ENCODE measurements at places on chromosomes 4 and X.

- no peak for DNase-seq
Observed at GRCh38 chr4:5218376-5219069, 167.2 kb downstream of the STK32B start.

DNA sequence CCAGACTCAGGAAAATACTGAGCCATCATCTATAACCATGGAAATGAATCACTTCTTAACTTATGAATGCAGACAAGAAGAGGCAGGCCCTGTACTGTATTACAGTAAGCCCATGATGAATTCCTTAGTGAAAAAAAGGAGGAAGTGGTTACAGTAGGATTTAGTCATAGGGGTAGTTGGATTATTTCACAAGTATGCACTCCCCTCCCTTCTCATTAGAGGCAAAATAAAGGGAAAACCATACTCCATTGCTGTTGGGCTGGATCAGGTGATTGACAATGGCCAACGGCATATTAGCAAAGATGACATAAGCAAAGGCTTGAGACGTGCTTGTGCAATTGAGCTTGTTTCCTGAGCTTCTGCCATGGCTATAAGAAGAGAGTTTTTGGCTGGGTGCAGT is 181.1 kb upstream of the PRPS2 start:
- DNase-seq: no peak

DNA sequence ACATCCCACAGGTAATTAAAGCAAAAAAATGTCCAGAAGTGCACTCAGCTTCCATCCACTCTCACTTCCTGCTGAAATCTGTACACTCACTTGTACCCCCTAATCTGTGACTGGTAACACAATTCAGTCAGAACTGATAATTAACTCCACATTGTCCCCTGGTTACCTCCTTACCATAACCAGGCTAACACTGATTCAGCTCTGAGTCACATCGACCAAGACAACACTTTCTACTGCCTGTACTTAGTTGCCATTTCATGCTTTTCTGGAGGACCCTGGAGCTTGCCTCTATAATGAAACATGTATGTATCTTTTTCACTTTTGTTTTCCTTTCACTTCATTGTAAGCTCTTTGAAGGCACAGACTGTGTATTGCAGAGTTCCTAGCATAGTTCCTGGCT is 130.9 kb upstream of the GABRG1 start:
- DNase-seq: no peak

GRCh38 chr4:172709376-172709775 is 459.2 kb upstream of the GALNT7 start:
- DNase-seq: peak; percentile 53

DNA sequence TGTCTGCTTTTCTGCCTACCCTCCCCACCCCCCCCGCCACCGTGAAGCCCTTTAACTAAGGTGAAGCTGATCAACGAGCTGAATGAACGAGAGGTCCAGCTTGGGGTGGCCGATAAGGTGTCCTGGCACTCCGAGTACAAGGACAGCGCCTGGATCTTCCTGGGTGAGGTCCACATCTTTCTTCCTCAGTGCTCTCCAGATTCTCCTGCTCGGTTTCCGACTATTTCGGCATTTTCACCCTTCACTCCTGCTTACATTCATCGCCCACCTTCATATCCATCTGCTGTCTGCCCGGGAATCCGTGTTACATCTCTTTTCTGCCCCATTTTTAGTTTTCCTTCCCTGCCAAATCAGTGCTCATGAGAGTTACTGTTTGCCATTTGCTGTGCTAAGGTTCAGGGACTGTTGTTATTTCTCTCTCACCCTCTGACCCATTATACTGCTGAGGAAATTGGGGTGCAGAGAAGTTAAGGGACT is 459 bp downstream of the RBMX2 start:
- DNase-seq: no peak

GRCh38 chr4:6230502-6230785 is 30.1 kb upstream of the JAKMIP1 start:
- DNase-seq: no peak

GRCh38 chr4:183830438-183830985 is 74.6 kb upstream of the STOX2 start:
- no peak for DNase-seq

GRCh38 chrX:97168646-97169045 is 284.9 kb downstream of the RPA4 start:
- no peak for DNase-seq

DNA sequence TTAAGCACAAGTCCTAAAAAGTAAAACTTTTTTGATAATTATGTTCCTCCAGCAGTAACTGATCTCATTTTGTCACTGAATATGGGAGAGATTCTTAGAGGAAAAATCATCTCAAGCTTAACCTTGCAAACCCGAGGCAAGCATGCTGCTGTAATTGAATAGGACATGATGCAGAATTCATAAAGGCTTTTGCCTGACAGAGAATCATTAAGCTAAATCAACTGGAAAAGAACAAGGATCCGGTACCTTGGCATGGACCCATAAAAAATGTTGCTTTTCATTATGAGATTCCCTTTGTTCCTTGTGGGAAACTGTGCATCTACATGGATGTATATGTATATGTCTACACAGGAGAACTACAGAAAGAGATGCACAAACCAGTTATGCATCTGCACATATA is 149.1 kb downstream of the PAPSS1 start:
- no peak for DNase-seq

DNA sequence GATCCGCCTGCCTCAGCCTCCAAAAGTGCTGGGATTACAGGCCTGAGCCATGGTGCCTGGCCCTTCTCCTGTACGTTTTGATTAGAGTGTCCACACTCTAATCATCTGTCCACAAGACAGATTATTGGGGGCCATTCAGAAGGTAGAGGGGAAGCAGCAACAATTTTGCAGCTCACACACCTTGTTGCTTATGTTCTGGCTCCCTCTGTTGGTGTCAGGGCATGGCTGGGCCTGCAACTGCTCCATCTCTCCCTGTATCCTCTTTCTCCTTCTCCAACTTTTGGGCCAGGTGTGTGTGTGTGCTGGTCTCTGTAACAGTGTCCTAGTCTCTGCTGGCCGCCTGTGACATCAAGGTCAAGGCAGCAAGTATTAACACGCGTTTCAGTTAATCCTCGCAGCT is 125.5 kb upstream of the MBNL3 start:
- peak; percentile 16 for DNase-seq

DNA sequence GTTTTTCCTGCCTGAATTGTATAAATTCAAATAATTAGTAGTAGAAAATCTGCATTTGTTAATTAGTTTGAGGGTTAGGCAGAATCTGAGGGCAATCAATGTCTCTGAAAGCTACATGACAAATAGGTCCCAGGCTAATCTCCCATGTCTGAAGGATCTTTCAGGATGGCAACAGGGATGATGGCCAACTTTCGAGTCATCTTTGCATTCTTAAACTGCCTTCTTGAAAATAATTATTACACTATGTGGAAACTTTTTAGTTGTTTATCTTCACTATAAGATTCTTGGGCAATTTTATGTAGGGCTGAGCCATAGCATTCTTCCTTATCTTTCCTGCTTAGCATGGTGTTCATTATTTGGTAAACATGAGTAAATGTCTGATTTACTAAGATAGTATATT is 490.3 kb upstream of the EPHA5 start:
- DNase-seq: no peak

- DNase-seq: no peak
Observed at GRCh38 chr4:99215521-99215920, 3.5 kb downstream of the ADH6 start.

- peak; percentile 15 for DNase-seq
Observed at GRCh38 chr4:76856243-76857073, 41.5 kb downstream of the SOWAHB start.

DNA sequence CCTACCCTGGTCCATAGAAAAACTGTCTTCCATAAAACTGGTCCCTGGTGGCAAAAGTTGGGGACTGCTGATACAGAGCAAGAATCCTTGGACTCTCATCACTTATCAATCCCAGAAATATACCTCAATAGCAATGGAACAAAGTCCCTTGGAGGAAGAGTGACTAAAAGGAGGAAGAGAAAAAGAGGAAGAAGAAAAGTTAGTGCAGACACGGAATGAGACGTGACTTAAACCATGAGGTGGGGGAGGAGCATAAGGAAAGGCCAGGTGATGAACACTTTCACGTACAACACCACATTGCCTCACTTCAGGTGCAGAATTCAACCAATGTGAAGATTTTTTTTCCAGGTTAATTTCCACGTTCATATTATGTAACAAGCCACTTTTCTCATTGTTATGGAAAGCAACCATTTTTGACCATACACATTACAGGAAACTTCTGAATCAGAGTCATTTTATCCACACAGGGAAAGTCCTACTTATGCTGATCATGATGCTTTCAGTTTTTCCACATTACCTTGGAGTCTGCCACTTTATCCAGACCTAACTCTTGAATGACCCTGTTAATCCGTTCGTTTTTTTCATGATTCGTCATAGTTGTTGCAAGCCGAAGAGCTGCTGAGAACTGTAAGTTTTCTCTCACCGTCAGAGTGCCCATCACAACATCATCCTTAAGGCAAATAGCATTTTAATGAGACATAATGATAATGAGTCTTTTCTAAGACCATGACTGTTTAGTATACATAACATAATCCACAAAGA is 27.7 kb downstream of the ABCG2 start:
- DNase-seq: no peak

DNA sequence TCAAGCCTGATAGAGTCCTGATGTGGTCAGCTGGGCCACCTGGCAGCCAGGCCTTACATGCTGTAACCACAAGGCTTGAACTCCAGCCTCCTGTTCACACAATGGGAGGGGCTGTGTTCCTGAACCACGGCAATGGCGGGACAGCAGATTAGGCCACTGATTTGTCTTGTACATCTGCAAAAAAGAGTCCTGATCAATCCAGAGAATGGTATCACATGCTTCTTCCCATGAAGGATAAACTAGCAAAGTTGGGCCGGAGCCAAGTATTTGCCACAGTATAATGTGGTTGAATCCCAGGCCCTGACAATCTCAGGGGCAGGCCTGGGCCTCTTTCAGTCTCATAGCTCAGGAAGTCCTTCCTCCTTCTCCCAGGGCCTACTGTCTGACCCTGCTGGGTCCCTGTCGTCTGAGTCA is 2182.5 kb upstream of the AGA start:
- no peak for DNase-seq

- DNase-seq: no peak
Observed at GRCh38 chr4:168796362-168797106, 213.5 kb downstream of the CBR4 start.

GRCh38 chr4:70059149-70059548 is 8.9 kb downstream of the HTN1 start:
- DNase-seq: no peak

- no peak for DNase-seq
Observed at GRCh38 chr4:165288639-165289422, 38.6 kb upstream of the MSMO1 start.

DNA sequence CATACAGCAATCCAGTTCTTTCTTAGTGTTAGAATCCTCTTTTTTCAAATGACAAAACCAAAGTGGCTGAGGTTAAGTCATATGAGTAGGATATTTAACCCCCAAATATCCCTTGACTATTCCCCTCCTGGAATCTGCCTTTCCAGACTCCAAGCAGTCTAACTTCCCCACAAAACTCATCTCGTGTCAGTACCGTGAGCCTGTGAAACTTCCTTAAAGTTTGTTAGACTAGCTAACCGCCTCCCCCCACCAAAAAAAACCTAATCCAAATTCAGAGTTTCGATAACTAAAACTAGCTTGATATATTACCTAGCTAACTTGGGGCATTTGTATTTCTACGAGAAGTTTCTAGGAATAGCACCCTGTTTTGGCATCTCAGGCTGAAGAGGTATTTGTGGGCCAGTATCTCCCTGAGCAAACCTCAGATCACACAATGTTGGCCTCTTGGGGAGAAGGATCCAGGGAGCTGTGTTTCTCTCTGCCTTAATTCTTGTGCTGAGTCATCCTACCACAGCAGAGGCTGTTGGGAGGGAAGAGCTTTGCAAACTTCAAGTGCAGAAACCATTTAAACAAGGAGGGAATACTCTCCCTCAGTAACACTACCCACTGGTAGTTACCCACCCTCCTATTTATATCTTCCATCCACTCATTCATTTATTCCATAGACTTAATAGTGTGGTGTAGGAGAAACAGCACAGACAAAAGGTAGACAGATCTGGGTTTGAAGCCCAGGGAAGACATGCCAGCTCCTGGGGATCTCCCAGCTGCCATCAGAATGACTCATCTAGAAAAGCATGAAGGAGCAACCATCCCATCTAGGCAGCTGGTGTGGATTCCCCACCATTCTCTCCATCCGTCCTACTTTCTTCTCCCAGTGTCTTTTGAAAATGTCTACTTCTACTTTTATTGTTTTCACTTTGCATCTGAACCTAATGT is 39.3 kb upstream of the TXK start:
- DNase-seq: no peak

GRCh38 chr4:168815379-168816345 is 194.4 kb downstream of the CBR4 start:
- no peak for DNase-seq

GRCh38 chr4:89290727-89291516 is 16.7 kb downstream of the GPRIN3 start:
- no peak for DNase-seq

DNA sequence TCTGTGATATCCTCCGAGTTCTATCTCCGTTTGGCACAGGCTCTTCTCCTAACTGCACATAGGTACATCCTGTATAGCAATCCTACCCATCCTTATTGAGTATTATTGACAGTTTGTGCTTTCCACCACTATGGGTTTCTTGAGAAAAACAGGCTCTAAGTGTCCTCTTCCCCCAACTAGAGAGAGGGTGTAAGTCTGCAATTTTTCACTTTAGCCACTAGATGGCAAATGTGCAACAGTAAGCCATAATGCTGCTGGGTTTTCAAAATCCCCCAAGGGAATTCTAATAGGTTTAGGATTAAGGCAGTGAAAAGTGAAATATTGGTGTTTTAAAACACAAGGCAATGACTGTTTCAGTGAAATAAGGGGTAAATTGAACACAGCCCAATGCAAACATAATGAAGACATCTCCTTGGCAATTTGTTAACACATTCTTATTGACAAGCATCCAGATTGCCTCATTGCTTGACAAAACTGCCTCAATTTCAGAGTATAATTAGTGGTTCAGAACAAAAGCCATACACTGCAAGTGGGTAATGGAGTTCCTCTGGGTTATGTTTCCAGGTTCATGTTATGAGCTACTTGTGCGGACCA is 239.0 kb upstream of the HTR2C start:
- peak; percentile 47 for DNase-seq

DNA sequence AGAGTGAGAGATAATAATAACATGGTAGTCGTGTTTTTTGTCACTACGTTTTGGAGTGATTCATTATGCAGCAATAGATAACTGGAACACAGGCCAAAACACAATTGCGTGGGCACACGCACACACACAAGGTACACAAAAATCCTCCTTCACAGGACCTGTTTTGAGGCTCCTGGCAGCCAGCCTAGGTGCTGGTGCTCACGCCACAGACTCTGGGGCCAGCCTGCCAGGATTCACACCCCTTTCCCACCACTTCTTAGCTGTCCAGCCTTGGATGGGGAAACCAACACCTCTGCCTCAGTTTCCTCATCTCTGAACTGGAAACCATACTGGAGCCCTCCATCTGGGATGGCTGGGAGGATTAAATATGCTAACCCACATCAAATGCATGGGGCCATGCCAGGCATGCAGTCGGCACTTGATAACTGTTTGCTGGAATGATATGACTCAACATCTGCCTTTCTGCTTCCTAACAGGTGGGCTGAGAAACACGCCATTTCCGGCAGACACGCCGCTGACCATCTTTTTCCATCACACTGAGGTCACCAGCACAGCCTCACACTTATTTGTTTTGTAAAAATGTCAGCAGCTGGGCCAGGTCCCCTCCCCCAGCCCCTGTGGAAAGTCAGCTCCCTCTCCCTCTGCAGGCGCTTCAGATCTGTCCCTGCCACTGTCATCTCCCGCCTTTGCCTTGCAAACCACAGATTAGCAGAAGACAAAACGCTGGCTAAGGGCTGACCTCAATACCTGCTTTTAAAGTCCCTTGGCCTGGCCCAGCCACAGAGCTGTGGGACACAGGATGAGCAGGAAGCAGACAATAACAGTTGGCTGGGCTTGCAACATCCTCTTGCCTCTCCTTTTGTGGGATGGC is 237.5 kb downstream of the BCOR start:
- peak; percentile 53 for DNase-seq

Measured in NCI-H510A treated with DMSO at 0.1 percent for 48 hours (cell line).